ENCODE measurements at places on chromosomes 7 and 10. TPM values are rescaled to one million over a fixed set of nuclear protein-coding genes. Genes with fewer than 3 reads are reported as not detected.

The GPR15LG gene
- not detected for total RNA-seq

DNA sequence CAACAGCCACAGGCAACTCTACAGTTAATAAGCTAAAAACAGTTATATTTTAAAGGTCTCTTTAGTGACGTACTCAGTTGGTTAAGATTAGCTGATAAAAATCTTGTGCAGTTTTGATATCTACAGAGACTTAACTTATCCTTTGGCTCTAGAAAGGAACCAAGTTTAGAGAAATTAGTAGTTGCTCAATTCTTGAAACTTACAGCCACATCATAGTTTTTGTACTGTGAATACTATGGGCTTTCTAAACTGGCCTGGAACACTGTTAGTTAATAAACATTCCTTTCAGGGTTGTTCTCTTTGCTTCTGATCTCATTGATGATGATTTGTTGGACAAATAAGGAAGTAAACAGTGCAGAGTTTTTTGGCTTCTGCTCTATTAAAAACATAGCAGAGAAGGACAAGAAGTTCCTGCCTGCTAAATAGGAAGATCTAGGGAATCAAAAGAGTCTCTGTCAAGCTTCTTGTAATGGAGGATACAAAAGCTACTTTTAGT, 73.1 kb downstream of the MKLN1 start:
- DNase-seq = no peak

GRCh38 chr10:33412653-33413361, 78.3 kb upstream of the NRP1 start:
- peak; percentile 85 for DNase-seq

DNA sequence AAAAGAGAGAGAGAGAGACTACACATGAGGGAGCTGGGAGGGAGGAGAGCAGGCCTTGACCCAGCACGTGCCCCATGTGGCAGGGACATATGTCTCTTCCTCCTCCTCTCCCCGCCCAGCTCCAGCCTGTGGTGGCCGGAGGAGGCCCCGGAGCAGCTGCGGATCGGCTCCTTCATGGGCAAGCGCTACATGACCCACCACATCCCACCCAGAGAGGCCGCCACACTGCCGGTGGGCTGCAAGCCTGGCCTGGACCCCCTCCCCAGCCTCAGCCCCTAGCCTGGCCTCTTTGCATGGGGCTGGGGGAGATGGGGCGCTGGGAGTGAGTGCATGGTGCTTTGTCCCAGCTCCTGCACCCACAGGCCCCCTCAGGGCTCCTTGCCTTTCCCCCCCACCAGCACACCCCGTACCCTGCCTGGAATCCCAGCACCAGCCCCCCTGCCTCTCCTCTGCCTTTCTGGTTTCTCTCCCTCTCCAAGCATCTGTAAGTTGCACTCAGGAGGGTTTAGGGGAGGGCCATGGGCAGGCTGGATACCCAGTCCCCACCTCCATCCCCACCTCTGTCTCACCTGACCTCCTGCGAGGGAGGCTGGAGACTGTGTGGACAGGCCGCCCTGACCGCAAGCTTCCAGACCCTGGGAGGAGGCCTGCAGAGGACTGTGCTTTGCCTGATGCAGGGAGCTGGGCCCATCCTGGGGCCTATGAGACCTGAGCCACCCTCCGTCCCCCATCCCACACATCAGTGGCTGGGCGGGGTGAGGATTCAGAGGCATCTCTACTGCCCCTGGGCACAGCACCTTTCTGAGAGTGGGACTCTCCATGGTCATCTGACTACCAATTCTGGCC, 4.8 kb downstream of the UPK3B start:
- no peak for DNase-seq

DNA sequence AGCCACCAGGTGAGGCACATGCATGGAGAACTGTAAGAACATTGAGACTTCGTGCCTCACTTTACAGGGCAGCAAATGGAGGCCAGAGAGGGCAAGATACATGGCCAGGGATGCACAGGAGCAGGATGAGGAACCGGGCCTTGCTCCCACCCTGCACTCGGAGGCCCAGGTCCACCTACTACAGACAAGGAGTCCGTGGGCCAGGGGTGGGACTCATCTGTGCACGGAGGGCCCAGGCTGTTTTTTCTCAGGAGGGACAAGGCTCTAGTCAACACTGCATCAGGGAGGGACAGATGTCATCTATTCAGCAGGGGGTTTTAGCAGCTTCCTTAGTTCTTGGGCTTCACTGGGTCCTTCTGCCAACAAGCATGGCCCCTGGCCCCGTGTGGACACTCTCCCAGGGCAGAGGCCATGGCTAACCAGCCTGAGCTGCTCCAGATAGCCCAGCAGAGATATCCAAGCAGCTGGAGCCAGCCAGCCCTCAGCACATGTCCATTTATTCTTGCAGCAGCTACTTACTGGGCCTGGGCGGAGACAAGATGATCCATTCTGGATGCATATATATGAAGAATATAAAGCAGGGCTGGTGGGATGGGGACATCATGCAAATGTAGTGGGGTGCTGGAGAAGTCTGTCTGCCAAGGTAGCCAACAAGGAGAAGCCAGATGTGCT, 134.5 kb upstream of the RET start:
- no peak for DNase-seq

DNA sequence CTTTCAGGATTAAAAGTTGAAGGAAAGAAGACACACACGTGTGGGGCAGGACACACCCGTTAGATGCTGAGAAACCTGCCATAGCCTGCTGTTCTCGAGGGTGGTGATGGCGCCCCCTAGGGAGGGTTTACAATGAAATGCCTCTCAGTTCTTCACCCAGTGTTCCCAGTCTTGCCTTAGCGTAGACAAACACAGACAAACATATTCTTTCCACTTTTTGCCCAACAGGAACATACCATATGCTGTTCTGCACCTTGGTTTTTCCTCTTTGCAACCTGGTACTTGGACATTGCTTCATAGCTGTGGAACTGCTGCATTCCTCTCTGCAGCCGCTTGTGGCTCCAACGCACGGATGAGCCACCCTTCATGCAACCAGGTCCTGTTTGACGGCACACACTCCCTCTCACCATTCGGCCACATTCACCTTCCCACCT, 23.3 kb upstream of the HSPA12A start:
- DNase-seq = no peak

The EBLN1 gene
- not detected for total RNA-seq

The SLC26A4 gene
- 0.49 TPM for total RNA-seq

The TMEM184A gene
- not detected for total RNA-seq

The PRLHR gene
- total RNA-seq = not detected

DNA sequence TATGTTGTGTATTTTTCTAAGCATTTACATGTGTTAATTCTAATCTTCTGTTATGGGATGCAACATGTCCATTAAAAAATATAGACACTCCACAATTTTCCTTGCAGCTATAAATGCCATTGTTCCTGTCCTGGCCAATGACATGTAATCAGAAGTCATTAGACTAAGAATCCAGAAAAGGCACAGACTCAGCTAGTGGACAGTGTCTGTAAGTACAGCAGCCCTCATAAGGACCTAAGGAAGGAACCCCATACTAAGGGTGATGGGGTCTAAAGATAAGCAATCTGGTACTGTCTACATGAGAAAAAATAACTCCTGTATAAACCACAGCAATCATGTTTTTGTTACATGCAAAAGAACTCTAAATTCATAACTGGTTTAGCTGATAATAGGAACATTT, 115.9 kb downstream of the GPR85 start:
- no peak for DNase-seq

The CRTAC1 gene
- total RNA-seq = not detected

DNA sequence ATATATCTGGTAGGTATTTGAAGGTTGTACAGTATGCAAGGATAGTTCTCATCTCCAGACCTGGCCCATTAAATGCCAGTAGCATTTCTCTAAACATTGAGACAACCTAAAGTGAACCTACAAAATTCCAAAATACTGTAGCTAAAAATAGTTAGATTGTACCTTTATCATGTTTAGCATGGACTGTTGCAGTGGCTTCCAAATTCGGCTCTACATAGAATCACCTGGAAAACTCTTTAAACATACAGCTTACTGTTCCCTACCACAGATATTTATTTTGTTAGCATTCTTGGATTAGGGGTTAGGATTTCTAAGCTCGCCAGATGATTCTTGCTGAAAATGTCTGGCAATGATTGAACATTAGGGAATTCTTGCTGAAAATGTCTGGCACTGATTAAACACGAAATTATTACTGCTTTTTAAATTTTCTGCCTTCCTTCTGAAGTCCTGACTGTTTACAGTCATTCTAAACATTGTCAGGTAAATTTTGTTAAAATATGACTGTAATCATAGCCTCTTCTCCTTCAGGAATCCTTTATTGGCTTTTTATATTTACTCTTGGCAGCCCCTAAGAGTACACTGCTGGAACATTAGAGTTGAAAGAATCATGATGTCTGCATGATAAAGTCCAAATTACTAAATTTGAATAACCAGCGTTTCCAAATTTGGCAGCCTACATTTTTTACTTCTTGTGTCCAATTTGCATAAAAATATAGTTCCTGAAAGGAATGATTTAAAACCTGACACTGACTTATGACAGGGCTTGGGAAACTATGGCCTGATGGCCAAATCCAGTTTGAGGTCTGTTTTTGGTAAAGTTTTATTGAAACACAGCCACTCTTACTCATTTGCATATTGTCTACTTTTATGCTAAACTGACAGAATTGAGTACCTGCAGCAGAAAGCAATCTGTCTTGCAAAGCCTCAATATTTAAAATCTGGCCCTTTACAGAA, 40.3 kb downstream of the SHOC2 start:
- no peak for DNase-seq

The SPDYE11 gene
- not detected for total RNA-seq

The NKX1-2 gene
- total RNA-seq = 0.36 TPM

DNA sequence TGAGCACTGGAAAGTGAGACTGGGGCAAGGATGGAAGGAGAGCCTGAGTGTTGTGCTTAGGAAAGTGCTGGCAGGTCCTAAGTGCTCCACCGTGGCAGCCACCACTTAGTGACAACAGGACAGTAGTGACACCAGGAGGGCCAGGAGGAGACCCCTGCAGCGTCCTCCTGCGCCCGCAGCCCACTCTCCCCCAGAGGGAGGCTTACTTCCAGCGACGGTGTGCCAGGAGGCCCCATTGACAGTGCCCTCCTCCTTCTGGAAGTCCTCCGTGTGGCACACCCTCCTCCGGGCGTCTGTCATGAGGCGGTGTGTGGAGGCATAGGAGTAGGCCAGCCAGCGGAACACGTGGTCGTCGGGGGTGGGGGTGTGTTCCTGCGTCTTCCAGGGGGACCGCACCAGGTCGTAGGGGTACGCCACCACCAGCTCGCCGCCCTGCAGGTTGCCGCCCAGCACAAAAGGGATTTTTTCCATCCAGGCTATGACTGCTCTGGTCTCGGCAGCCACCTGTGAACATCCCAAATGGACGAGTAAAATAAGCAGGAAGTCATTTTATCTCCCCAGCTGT, 95.6 kb downstream of the GPR26 start:
- no peak for DNase-seq

DNA sequence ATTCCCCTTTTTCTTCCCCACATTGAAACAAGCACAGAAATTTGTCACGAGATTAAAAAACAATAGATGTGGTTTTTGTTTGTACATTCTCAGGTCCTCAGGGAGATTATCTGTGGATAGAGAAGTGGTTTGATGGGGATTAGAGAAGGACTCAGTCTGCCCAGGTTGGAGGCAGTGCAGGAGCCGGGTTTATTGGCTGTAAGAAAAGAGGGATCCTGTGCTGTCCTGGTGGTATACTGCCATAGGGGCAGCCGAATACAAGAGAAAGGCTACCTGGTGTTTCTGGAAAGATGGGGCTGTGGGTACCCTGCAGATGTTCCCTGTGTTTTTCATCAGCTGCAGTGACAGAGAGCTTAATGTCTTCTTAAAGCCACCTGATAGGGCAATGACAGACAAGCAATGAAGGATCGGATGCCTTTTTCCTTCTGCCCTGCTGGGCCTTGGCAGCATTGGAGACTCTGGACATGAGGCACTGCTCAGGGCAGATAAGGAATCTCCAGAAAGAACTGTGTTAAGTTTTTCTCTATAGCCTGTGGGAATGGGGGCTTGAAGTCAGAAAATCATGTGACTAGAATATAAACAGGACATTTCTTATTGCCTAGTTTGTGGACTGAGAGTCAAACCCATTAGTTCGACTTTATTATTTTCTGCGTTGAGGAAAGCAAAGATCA, 18.1 kb upstream of the GPR141 start:
- no peak for DNase-seq

GRCh38 chr7:111137296-111138192, 46.6 kb downstream of the LRRN3 start:
- DNase-seq = no peak

The NRCAM gene
- total RNA-seq = 0.79 TPM

The ELN gene
- not detected for total RNA-seq

GRCh38 chr7:149872419-149873073, 1.2 kb upstream of the ATP6V0E2 start:
- DNase-seq = no peak

The OR2A5 gene
- not detected for total RNA-seq

GRCh38 chr7:136687693-136688322, 180.6 kb upstream of the CHRM2 start:
- DNase-seq = no peak
